ENCODE measurements at places on chromosomes 7 and 10.

DNA sequence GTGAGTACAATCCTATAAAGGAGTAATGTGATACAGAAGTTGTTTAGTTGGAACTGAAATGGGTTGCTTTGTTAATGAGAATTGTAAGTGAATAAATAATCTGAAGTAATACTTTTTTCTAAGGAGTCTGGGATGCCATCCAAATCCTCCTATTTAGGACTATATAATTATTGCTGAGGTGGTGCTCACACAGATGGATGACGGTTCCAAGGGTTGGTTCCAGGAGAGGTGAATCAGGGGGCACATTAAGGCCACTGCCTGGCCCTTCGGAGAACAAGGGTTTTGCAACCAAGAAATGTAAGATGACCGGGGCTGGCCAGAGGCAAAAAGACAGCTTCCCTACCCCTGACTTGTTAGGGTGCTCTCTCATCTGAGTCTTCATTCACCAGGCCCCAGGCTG is 352.7 kb downstream of the PHTF2 start:
- DNase-seq, result no peak

- no peak for DNase-seq
Observed at GRCh38 chr7:158320328-158320727, 267.3 kb downstream of the PTPRN2 start.

DNA sequence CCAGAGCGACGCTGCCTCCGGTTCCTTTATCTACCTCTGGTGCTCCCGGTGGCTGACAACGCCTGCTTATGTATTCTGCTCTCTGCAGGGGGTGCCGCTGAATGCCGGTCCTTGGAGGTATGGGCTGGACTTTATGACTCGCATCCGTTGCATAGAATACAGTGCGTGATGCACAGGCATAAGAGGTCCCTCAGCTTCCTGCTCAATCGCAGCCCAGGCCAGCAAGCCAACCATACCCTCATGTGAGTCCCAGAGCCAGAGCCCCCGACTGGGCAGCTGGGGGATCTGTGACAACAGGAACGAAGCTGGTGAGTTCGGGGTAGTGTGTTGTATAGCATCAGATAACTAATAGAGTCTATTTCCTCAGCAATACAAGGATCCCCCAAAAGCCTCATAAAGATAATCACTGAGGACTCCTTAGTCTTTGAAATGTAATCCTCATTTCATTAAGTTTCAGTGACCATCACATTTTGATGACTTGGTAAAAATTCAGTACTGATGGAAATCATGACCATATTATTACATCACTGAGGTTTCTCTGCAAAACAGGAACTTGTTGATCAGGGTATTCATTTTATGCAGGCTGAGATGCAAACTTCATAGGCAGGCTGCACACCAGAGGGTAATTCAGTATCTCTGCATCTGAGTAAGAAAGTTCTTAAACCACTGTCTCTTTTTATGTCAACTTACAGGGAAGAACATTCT is 607.8 kb downstream of the PTPRN2 start:
- no peak for DNase-seq

DNA sequence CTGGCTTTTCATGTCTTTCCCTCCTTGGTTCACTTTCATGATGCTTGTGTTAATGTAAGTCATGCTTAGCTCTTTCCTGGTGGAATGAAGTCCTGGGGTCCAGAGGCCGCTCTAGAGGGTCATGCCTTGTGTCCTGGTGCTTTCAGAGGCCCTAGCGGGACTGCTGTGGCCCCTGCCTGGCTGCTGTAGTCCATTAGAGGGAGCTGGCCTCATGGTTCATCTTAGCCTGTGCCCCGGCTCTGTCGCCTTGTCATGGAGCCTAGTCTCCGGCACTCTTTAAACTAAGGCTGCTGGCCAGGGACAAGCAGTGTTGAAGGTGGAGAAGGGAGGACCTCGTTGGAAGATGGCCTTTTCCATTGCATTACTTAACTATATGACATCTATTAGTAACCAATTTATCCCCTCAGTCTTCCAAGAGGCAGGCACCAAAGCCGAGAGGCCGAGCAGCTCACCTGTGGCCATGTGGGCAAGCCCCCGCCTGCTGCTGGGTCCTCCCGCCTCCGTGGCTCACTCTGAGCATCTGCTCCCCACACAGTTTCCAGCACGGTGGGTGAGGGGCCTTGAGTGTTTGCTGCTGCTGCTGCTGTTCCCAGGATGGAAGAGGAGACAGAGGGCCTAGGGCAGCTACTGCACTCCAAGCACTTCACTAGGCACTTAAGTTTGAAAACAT is 5.0 kb upstream of the NDUFB2 start:
- DNase-seq, result no peak

GRCh38 chr10:16867990-16868389 is 50.8 kb upstream of the RSU1 start:
- no peak for DNase-seq

DNA sequence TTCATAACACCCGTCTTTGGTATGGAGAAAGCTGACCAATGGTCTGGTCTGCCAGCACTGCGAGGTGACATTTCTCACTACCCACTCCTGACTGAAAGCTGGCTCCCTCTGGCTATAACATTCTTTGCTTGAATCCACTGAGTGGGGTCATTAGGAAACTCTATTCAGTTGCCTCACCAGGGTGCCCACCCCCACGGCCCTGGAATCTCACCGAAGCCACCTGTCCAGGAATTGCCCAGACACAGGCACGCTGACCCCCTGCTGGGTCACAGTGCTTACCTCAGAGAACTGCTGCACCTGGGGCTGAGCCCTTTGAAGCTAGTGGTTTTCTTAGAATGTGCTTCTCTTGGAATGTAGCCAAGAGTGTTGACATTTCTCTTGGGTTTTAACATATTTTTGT is 28.6 kb downstream of the HECW1 start:
- DNase-seq, result no peak

DNA sequence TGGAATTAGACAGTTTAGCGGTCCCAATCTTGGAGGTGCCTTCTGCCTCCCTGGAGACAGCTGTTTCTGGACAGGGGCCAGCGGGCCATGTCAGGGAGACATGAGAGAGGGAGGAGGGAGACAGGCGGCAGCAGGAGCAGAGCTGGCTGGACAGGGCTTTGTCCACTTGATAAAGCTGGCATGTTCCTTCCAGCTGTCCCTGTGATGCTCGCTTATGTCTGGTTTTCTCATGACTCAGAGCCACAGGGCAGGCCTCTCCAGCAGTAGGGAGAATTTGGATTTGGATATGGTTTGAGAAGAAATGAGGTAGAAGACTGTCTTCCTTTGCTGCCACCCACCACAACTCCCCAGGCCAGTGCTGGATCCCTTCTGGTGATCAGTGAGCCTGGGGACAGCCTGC is 51.7 kb upstream of the SORCS3 start:
- no peak for DNase-seq

- no peak for DNase-seq
Observed at GRCh38 chr10:22854935-22855421, 72.9 kb upstream of the ARMC3 start.

- no peak for DNase-seq
Observed at GRCh38 chr10:35613597-35614226, 8.6 kb downstream of the GJD4 start.

DNA sequence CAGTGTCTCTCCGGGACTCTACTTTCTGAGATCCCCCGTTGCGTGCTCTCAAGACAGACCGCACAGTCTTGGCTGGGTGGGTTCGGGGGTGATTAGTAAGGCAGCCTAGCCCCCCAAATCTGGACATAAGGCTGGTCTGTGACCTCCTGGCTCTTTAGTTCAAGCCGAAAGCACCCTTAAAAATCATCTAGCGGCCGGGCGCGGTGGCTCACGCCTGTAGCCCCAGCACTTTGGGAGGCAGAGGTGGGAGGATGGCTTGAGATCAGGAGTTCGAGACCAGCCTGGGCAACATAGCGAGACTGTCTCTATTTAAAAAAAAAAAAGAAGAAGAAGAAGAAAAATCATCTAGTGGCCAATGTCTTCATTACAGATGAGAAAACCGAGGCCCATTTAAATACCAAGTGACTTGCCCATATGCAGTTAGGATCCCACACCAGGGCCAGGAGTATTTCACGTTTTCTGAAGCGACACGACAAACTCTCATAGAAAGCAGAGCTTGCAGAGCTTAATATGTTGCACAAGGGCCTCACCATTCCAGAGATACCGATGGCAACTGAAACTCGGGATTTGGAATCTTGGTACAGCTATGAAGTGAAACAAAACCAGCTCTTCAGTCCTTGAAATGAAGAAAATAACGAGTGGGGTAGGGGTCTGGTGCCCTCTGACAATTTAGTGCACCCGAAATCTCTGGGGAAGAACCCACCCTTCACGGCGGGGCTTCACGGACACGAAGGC is 703 bp upstream of the HILPDA start:
- DNase-seq, result no peak

DNA sequence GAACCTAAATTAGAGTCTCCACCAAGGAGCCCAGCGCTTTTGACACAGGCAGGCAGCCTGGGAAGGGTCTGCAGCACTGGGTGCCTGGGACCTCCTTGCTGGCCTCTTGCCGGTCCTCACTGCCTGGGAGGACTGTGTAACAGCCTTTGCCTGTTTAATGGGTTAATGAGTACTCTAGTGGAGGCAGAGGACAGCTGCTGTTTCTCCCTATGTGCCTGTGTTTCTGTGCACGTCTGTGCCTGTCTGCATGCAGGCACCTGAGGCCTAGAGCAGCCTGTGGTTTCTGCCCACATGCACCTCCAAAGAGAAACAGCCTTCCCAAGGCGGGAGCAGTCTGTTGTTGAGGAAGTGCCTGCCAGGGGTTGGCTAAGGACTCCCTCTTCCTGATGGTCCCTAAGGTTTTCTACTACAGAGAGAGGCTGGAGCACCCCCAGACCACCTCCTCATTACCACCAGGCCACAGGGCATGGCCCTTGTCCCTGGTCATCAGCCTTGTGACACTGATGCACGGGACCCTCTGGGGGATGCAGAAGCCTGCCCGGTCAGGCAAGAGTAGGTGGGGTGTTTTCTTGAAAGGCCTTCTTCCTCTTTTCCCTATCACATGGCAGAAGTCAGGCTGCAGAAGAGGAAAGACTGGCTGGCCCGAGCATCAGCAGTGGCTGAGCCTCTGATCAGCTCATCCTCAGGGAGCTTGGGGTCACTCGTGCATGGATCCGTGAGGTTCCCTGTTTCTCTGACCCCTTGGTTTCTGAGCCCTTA is 14.2 kb downstream of the SLC29A3 start:
- DNase-seq, result peak; percentile 7

Measured in CD4-positive, alpha-beta T cell treated with Interleukin-1 beta for 1 hour (primary cell).